NCI-H1092 (cell line): ENCODE measurements at places on chromosomes 16 and 17.

DNA sequence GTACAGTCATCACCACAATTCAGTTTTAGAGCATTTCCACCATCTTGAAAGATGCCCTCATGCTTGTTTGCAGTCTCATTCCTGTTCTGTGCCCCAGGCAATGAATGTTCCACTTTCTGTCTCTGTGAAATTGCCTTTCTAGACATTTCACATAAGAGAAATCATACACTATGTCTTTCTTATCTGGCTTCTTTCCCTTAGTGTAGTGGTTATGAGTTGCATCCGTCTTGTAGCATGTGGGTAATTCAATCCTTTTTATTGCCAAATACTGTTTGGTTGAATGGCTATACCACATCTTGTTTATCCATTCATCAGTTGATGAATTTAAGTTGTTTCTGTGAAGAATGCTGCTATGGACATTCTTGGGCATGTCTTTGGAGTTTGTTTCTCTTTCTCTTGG, 132.5 kb upstream of the PLCG2 start:
- DNase-seq: no peak

GRCh38 chr16:66166490-66166889, 200.0 kb upstream of the CDH5 start:
- DNase-seq: no peak

GRCh38 chr16:67667453-67667816, 821 bp downstream of the C16orf86 start:
- no peak for DNase-seq

DNA sequence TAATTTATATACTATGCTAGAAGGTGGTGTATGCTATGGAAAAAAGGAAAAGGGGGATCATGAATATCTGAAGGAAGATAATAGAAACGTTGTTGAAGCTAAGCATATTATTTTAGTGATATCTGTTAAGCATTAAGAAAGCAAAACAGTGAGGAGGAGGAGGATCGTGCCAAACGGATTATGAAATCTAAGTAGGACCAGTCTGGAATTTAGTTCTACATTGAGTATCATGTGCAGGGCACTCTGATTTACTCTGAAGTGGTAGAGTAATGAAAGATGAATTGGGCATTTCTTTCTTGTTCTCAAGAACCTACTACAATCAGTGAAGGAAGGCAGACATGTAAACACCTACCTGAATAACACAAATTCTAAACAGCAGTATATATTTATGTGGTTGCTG, 195.3 kb downstream of the CYB561 start:
- no peak for DNase-seq

- no peak for DNase-seq
Observed at GRCh38 chr17:49997301-49997650, 2.3 kb upstream of the DLX3 start.

GRCh38 chr16:51540259-51540658, 389.2 kb upstream of the SALL1 start:
- no peak for DNase-seq

DNA sequence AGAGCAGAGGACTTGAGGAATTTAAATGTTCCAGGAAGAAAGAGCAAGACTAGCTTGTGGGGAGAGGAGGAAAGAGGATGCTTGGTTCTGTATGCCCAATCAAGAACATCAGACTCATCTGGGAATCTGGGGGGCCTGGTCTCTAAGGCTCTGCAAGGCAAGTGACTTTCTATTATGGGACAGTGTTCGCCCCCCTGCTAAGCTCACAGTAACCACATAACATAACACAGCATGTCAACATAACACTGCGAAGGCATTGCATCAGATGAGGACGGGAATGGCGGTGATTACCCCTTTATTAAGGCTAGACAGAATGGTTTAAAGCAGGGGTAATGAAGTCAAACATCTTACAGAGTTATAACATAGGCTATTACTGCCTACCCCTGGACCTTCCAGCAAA, 176.6 kb upstream of the IRX6 start:
- no peak for DNase-seq

DNA sequence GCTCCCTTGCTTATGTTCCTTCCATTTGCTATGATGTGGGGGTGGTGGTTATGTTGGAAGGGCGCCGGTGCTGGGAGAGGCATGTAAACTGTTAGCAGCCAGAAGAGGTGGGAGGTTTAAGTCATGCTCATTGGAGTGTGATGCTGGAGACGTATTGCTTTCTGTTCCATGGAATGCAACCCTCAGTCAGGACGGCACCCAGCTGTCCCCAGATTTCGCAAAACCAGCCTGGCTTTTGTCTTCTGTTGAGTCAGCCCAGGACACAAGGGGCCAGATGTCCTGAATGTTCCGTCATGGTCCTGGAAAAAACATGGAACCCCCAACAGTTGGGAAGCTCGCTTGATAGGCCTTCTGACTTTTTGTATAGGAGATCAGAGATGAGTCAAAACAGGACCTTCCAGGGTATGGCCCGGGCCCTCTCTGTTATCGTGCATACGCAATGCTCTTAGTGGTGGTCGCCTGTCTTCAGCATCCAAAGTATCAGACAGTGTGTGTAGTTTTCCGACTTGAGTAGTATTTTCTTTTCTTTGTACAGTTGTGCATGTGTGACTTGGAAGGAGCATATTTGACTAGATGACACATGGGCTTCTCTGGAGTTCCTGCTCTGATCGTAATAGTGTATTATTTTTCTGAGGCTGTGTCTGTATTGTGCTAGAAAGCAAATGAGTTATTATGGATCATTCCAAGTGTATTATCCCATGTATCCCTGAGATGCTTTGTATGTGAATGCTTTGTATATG, 201.9 kb downstream of the SNX29 start:
- no peak for DNase-seq

- no peak for DNase-seq
Observed at GRCh38 chr17:55120651-55121050, 144.1 kb upstream of the HLF start.

- DNase-seq: no peak
Observed at GRCh38 chr16:61382435-61382834, 653.8 kb downstream of the CDH8 start.

- DNase-seq: peak; percentile 52
Observed at GRCh38 chr16:72501739-72502593, 330.0 kb upstream of the PMFBP1 start.

DNA sequence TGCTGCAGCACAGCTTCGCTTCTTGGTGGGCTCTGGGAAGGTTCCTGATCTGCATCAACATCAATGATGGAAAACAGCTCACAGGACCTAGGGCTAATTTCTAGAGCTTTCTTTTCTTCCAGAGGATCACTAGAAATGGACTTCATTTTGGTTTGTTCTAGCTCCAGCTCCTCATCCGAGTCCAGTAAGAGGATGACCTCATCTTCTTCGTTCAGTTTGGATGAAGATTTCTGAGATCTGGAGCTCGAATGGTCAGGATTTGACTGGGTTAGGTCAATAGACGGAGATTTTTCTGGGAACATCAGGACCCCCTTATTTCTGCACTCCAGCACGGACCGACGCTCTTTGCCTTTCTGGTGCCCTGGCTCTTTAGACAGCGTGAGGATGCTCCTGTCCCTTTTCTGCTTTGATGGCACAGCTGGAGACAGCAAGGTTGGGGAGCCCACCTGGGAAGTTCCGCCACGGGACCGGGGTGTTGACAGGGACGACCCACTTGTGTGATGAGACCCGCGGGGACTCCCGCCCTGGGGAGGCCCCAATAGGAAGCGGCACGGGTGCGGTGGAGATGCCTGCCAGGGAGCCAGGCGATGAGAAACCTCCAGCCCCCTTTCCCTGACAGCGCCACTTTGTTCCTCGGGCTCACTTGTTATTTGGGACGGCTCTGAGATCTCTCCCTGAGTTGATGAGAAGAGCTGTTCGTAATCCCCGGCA, 12.9 kb upstream of the NLRC3 start:
- no peak for DNase-seq

- no peak for DNase-seq
Observed at GRCh38 chr17:71464241-71464640, 656.6 kb upstream of the SOX9 start.
